ENCODE measurements at places on chromosomes 12 and 14. TPM values are rescaled to one million over a fixed set of nuclear protein-coding genes. Genes with fewer than 3 reads are reported as not detected.

The FAR2 gene
- total RNA-seq, result 104 TPM

The TMTC1 gene
- total RNA-seq, result 0.95 TPM

The RD3L gene
- not detected for total RNA-seq

The LBHD2 gene
- total RNA-seq, result not detected

The GUCY2C gene
- 0.36 TPM for total RNA-seq

The TIMELESS gene
- 34.2 TPM for total RNA-seq

The IL26 gene
- not detected for total RNA-seq

The KCNMB4 gene
- total RNA-seq, result 17.4 TPM

DNA sequence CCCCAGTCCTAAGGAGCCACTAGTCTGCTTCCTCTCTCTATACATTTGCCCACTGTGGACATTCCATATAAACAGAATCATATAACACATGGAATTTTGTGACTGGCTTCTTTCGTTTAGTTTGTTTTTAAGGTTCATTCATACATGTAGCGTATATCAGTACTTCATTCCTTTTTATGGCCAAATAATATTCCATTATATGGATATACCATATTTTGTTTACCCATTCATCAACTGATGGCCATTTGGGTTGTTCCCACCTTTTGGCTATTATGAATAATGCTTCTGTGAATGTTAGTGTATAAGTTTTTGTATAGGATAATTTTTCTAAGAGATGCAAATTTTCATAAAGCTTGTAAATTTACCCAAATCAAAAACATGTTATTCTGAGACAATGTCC, 4.4 kb downstream of the CRY1 start:
- DNase-seq, result no peak
- no peak overlapping the region for H3K27ac ChIP-seq
- H3K27me3 ChIP-seq, result peaks cover 2% of the 10 kb centered on the region

- H3K4me1 ChIP-seq, result peaks cover 12% of the 10 kb centered on the region
- no peaks in the 10 kb centered on the region for H3K36me3 ChIP-seq
- no peak for DNase-seq
- H3K27ac ChIP-seq, result no peak overlapping the region
Observed at GRCh38 chr12:113667095-113667494, 195.4 kb upstream of the LHX5 start.

- no peak overlapping the region for H3K27ac ChIP-seq
- peaks cover 11% of the 10 kb centered on the region for H3K4me1 ChIP-seq
- H3K36me3 ChIP-seq, result no peaks in the 10 kb centered on the region
- H3K27me3 ChIP-seq, result peaks cover 1% of the 10 kb centered on the region
- H3K4me3 ChIP-seq, result no peak overlapping the region
Observed at GRCh38 chr12:77592836-77593235, 237.9 kb upstream of the NAV3 start.

DNA sequence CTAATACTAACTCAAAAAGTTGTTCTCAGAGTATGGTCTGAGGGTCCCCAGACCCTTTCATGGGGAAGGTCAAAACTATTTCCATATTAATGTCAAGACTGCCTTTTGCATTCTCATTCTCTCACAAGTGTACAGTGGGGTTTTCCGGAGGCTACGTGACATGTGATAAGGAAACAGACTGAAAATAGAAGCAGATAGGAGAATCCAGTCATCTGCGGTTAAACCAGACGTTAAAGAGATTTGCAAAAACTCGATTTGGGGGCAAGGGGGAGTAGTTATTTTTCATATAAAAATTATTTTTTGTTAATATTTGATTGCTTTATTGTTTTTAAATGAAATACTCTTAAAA, 1.0 kb upstream of the NAP1L1 start:
- peaks cover 6% of the 10 kb centered on the region for H3K27me3 ChIP-seq
- H3K4me1 ChIP-seq, result peaks cover 25% of the 10 kb centered on the region
- peak overlapping the region; percentile 84 for H3K27ac ChIP-seq
- no peak for DNase-seq

GRCh38 chr12:117551665-117552064, 190.2 kb upstream of the NOS1 start:
- no peak overlapping the region for H3K4me3 ChIP-seq
- H3K36me3 ChIP-seq, result no peaks in the 10 kb centered on the region
- H3K4me1 ChIP-seq, result peaks cover 5% of the 10 kb centered on the region

GRCh38 chr12:70759161-70759918, 122.1 kb upstream of the PTPRB start:
- no peaks in the 10 kb centered on the region for H3K27me3 ChIP-seq
- H3K4me1 ChIP-seq, result no peaks in the 10 kb centered on the region
- H3K4me3 ChIP-seq, result no peak overlapping the region

- H3K27me3 ChIP-seq, result peaks cover 1% of the 10 kb centered on the region
- peaks cover 14% of the 10 kb centered on the region for H3K36me3 ChIP-seq
- H3K4me3 ChIP-seq, result peak overlapping the region; percentile 1
- H3K4me1 ChIP-seq, result peaks cover 12% of the 10 kb centered on the region
Observed at GRCh38 chr12:49276304-49277290, 11.7 kb downstream of the TUBA1C start.

DNA sequence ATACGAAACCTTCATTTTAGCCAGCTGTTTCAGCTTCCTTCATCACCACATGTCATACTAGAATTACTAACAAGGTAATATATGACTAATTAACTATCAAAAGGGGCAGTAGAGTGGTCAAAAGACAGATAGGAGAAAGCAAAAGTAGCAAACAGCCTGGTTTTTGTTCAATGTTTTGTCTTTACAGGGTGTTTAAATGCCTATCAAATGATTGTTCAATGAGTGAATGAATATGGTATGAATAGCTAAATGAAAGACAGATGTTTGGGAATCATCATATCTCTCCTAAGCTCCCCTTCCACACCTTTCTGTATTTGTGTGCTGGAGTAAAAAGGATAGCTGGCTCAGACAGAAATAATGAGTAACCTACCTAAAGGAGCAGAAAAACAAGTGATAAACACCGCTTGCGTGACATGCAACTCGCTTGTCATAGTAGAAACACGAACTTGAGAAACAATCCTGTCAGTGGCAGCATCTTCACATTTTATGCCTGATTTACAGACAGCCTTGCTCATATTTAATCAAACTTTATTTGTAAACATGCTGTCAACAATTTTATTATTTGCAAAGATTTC, 34.2 kb downstream of the ABCC9 start:
- H3K36me3 ChIP-seq, result no peaks in the 10 kb centered on the region
- H3K27me3 ChIP-seq, result no peaks in the 10 kb centered on the region
- H3K27ac ChIP-seq, result no peak overlapping the region
- no peak for DNase-seq

DNA sequence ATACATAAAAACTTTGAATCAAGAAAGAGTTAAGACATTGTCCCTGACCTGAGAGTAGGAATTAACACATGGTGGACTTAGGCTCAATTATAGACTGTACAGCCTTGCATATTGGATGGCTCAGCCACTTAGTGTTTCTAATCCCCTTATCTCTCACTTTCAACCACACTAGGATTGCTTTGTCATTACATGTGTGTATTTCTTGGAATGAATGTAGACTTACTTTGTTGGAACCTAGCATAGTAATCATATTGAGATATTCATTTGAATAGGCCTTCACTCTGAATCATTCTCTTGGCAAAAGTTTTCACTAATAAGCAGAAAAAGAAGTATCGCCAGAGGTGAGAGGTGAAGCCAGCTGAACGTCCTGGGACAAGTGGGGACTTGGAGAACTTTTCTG, 1973.9 kb upstream of the FLRT2 start:
- no peak for DNase-seq
- H3K27ac ChIP-seq, result no peak overlapping the region
- H3K4me1 ChIP-seq, result no peaks in the 10 kb centered on the region
- no peak overlapping the region for H3K4me3 ChIP-seq
- H3K27me3 ChIP-seq, result no peaks in the 10 kb centered on the region

DNA sequence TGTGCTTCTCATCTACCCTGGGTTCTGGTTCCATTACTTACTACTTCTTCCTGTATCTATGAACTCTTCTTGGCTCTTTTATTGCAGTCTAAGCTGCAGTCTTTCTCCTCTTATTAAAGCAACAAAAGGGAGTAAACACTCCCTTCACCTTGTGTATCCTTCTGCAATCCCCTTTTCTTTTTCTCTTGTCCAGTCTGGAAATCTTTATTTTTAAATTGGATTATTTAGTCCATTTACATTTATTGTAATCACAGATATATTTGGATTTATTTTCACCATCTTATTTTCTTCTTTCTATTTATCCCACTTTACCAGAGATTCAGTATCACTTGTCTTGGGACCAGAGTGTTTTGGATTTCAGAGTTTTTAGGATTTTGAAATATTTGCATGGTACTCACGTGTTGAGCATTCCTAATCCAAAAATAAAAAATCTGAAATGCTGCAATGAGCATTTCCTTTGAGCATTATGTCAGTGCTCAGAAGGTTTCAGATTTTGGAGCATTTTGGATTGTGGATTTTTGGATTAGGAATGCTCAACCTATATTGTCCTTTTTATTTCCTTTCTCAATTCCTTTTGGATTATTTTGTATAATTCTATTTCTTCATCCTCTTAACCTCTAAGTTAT, 6.8 kb upstream of the ACVR1B start:
- no peak for DNase-seq
- H3K27me3 ChIP-seq, result peaks cover 4% of the 10 kb centered on the region
- peaks cover 17% of the 10 kb centered on the region for H3K36me3 ChIP-seq
- H3K4me1 ChIP-seq, result peaks cover 5% of the 10 kb centered on the region
- no peak overlapping the region for H3K27ac ChIP-seq

DNA sequence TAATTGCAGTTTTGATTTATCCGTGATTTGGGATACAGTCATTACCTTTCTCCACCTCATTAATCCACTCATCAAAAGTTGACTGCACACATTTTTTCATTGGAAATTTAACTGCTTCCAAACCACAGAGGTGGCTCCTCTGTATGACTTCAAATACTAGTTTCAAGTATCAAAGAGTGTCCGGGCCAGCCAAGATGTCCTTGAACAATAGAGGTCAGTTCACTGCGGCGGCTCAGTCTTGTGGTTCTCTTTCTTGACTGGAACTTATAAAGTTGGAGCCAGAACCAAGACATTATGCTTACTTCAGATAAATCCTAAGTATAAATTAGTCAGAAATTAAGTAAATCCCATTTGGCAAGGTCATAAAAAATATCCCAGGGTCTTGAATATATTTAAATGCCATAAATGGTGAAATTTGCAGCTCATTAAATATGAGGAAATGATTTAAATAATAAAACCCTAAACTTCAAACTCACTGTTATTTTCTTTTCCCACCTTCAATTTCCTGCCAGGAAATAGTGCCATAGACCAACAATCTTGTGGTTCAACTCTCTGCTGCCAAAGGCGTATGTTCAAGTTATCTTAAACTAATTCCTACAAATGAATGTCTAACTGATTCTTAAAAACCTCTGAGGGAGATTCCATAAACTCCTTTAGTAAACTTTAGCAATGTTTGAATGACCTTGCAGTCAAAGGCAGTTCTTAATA, 360.8 kb downstream of the AEBP2 start:
- no peak overlapping the region for H3K27ac ChIP-seq
- DNase-seq, result no peak
- H3K4me1 ChIP-seq, result peaks cover 3% of the 10 kb centered on the region
- H3K27me3 ChIP-seq, result no peaks in the 10 kb centered on the region
- H3K36me3 ChIP-seq, result no peaks in the 10 kb centered on the region

DNA sequence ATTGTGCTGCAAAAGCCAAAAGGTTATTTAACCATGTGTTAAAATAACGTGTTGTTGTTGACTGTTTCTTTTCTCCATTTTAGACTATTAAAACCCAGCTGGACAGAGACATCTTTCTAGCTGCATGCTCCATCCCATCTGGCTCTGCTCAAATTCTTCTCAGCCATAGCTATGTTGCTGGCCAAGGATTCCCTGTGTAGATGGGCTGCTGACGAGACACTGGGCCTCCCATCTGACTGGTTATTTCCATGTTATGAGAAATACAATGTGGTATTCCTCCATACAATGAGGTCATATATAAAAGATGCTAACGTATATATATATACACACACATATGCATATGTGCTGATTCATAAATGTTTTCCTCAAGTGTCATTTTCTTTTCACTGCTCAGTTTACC, 30.1 kb downstream of the MED13L start:
- H3K4me1 ChIP-seq, result peaks cover 22% of the 10 kb centered on the region
- H3K27ac ChIP-seq, result no peak overlapping the region
- no peak overlapping the region for H3K4me3 ChIP-seq
- H3K36me3 ChIP-seq, result no peaks in the 10 kb centered on the region
- no peak for DNase-seq
- no peaks in the 10 kb centered on the region for H3K27me3 ChIP-seq

DNA sequence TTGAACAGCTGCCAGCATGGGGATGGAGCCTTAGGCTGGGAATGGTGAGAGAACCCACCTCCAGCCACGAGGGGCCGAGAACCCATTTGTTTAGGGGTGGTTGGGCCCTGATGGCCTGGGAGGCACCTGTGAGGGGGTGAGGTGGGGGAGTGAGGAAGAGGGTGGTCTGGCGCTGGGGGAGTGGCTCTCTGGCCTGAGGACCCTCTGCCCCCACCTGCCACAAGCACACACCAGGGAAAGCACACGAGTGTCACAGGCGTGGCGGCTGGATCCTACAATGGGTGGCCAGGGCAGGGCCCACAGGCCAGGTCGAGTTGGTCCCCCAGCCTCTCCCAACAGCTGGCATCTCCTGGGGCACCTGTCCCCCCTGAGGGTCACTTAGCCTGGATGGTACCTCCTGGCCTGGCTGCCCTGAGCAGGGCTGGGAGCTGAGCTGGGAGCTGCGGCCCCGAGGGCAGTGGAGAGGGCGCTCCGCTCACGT, 340.5 kb downstream of the TMEM121 start:
- peaks cover 19% of the 10 kb centered on the region for H3K36me3 ChIP-seq
- no peak overlapping the region for H3K4me3 ChIP-seq
- H3K27ac ChIP-seq, result no peak overlapping the region
- H3K4me1 ChIP-seq, result no peaks in the 10 kb centered on the region

Measured in endothelial cell (in vitro differentiated cells).